Endothelial cell of coronary artery (primary cell): ENCODE measurements at places on chromosomes 12 and 14. TPM values are rescaled to one million over a fixed set of nuclear protein-coding genes. Genes with fewer than 3 reads are reported as not detected.

The OR4E2 gene
- not detected in 2 replicates for total RNA-seq

The ACACB gene
- total RNA-seq, result 0.66 and 1.3 TPM in 2 replicates

The ADAM21 gene
- total RNA-seq, result 0.18 and 0.38 TPM in 2 replicates

The THAP2 gene
- total RNA-seq, result 2.8 and 3.2 TPM in 2 replicates

The ATP5F1B gene
- total RNA-seq, result 593 and 680 TPM in 2 replicates
